ENCODE measurements at places on chromosomes 11 and 22.

DNA sequence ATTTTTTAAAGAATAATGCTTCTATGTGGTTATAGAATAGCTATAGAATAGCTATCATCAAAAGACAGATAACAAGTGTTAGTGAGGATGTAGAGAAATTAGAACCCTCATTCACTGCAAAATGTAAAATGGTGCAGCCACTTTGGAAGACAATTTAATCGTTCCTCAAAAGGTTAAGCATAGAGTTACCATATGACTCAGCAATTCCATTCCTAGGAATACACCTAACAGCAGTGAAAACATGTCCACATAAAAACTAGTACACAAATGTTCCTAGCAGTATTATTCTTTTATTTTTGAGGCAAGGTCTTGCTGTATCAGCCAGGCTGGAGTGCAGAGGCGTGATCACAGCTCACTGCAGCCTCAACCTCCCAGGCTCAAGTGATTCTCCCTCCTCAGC lies 34.0 kb downstream of the RTL6 start:
- no peak for DNase-seq

GRCh38 chr22:38080850-38081635 lies 2.9 kb downstream of the SLC16A8 start:
- no peak for DNase-seq

- DNase-seq = no peak
These were observed 60.7 kb downstream of the TTC17 start for GRCh38 chr11:43419460-43419859.

DNA sequence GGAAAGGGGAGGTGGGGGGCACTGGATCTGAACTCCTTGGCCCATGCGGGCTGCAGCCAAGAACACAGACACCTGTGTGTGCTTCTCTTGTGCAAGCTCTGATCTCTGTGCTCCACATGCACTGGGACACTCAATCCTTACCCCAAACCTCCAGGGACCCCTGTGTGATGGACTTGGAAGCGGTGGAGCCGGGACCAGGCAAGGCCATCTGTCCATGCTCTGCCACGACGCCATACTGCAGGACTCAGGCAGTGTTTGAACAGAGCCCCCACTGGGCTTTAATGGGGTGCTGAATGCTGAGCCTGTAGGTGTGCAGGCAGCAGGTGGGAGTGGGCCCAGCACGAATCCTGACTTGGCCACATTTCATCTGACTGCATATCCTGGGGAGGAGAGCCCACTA lies 23.4 kb downstream of the PPM1F start:
- DNase-seq = no peak

- no peak for DNase-seq
These were observed 77.5 kb upstream of the VPREB1 start for GRCh38 chr22:22166941-22167713.

All from stimulated activated naive CD4-positive, alpha-beta T cell treated with Interleukin-2 at 50 U/mL for 16 hours (primary cell).